AG08396 (cell line): ENCODE measurements at places on chromosomes 7 and 10.

- DNase-seq: no peak
Observed at GRCh38 chr7:98551611-98552273, 65.3 kb upstream of the NPTX2 start.

GRCh38 chr10:44388641-44389040, 3.7 kb upstream of the CXCL12 start:
- DNase-seq: no peak

GRCh38 chr10:70711177-70711576, 38.9 kb downstream of the ADAMTS14 start:
- no peak for DNase-seq

- DNase-seq: no peak
Observed at GRCh38 chr10:113322843-113323242, 230.0 kb upstream of the HABP2 start.

GRCh38 chr10:3093996-3094395, 26.6 kb downstream of the PFKP start:
- DNase-seq: no peak

GRCh38 chr10:87613751-87614150, 45.9 kb upstream of the PAPSS2 start:
- DNase-seq: no peak

DNA sequence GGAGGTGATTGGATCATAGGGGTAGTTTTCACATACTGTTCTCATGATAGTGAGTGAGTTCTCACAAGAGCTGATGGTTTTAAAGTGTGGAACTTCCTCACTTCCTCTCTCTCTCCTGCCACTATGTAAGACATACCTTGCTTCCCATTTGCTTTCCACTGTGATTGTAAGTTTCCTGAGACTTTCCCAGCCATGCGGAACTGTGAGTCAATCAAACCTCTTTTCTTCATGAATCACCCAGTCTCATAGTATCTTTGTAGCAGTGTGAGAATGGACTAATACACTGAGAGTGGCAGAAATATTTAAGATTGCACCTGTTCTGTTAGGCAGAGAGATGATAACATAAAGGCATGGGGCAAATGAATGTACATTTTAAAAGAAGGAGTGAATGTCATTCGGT, 507.8 kb downstream of the SORCS3 start:
- no peak for DNase-seq

GRCh38 chr10:77881636-77882035, 44.9 kb downstream of the DLG5 start:
- no peak for DNase-seq

DNA sequence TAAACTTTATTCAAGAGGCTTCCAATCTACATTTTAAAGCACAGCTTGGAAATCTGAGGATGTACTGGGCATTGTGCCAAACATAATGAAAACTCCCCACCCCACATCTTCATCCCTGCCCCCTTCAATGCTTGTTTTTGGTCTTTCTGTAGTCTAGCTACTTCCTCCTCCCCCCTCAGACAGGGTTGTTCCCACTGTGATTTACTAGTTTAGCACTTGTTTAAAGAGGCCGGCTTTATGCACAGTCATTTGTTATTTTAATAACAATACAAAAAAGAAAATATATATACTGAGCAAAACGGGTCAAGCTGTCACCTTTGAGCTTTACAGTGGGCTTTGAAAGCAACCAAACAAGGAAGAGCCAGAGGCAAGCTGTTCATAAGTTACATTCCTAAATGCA, 132.6 kb downstream of the CHRM2 start:
- no peak for DNase-seq

DNA sequence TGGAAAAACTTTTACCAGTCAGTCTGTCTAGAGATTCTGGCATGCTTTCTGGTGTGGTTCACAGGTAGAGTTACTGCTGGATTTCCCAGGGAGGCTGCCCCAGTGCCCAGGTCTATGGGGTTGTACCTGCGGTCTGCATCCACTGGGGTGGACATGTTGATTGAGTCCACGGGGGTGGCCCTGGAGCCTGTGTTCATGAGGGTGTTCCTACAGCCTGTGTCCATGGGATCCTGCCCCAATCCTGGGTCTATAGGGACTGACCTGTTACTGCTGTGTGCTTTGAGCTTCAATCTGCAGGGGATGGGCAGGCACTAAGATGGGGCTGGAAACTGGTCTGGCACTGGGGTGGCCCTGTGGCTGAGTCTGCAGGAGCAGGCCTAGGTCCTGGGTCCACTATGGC, 54.5 kb upstream of the PRPS1L1 start:
- no peak for DNase-seq

DNA sequence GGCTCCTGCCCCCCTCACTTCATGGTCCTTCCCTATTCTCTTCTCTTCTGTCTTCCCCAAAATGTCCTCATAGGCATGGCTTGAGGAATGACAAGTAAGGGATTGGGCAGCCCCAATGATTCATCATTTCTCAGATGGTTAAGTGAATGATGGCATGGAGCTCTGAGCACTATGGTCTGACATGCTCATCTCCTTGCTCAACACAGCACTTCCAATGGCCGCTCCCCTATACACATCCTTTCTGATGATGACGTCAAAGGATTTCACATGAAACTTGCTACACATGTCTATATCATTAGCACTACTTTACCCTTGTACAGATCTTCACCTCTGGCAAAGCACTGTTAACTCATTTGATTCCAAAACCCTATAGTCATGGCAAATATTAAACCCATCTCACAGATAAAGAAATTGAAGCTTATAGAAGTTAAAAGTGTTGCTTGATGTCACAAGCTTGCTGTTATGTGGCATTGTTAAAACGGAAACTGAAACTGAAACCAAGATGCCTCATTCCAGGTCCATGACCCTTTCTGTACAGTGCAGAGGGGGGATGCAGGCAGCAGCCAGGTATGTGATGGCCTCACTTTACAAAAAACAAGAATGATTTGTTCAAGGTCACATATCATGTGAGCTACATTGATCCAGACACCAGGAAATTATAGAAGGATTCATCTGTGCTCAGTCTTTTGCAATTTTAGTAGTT, 90.0 kb upstream of the PLXNA4 start:
- DNase-seq: peak; percentile 20

GRCh38 chr10:63711867-63712716, 190.9 kb downstream of the REEP3 start:
- DNase-seq: peak; percentile 84

- no peak for DNase-seq
Observed at GRCh38 chr10:43921478-43921877, 272.8 kb upstream of the ZNF32 start.

DNA sequence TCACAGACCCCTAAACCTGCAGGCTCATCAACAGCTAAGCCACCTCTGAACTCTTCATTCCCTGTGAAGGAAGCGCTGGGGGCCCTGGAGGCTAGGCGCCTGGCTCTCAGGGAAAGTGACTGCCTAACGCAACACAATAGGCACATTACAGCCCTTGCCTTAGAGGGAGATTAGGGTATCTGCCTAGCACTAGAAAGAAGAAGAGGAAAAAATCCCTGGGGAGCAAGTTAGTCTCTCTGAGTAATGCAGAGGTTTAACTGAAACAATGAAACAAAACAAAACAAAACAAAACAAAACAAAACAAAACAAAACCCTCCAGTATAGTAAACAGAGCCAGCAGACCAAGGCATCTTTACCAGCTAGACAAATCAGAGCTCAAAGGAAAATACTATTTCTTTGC, 2.6 kb downstream of the ZNF777 start:
- no peak for DNase-seq

DNA sequence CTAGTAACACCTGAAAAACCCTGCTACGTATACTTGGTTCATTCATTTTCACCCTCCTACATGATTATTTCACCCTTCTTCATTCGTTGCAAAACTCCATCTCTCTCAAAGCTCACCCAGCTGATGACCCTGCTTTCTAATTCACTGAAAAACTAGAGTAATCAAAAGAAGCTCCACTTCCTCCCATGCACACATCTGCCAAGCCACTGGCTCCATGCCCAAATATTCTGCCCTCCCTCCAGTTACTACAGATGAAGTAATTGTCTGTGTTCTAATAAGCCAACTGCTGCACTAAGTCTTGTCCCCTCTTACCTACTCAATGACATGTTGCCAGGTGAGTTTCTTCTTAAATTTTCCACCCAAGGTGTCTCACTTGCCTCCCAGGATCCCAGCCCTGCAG, 96.9 kb upstream of the CCDC71L start:
- no peak for DNase-seq

DNA sequence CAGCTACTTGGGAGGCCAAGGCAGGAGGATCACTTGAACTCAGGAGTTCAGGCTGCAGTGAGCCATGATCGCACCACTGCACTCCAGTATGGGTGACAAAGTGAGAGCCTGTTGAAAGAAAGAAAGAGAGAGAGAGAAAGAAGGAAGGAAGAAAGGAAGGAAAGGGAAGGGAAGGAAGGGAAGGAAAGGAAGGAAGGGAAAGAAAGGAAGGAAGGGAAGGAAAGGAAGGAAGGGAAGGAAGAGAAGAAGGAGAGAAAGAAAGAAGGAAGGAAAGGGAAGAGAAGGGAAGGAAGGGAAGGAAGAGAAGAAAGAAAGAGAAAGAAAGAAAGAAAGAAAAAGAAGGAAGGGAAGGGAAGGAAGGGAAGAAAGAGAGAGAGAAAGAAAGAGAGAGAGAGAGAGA, 61.5 kb downstream of the CLIP2 start:
- no peak for DNase-seq

- no peak for DNase-seq
Observed at GRCh38 chr7:19713676-19714075, 4.8 kb upstream of the POLR1F start.

- no peak for DNase-seq
Observed at GRCh38 chr7:30474893-30475292, 3.7 kb downstream of the NOD1 start.

DNA sequence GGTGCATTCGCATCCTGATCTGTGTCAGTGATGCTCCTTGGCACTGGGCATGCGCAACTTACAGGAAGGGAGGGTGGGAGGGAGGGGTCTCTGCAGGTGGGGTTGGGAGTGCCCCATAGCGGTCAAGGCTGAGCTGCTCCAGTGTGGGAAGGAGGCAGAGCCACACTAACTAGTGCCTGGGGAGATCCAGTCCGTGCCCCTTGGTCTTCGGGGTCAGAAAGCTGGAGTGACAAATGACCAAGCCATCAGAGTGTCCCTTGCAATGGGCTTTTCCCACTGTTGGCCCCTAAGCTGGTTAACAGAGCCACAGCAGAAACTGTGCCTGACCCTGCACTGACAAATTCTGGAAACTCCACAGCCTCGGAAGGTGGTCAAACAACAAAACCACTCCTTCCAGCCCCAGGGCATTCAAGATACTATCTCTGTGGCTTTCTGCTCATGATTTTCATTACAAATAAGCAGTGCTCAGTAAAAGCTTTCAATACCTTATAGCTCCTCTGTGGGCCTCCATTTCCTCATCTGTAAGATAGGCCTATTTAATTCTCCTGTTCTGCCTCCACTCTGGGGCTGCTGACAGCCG, 138.1 kb upstream of the UNC5B start:
- DNase-seq: no peak

DNA sequence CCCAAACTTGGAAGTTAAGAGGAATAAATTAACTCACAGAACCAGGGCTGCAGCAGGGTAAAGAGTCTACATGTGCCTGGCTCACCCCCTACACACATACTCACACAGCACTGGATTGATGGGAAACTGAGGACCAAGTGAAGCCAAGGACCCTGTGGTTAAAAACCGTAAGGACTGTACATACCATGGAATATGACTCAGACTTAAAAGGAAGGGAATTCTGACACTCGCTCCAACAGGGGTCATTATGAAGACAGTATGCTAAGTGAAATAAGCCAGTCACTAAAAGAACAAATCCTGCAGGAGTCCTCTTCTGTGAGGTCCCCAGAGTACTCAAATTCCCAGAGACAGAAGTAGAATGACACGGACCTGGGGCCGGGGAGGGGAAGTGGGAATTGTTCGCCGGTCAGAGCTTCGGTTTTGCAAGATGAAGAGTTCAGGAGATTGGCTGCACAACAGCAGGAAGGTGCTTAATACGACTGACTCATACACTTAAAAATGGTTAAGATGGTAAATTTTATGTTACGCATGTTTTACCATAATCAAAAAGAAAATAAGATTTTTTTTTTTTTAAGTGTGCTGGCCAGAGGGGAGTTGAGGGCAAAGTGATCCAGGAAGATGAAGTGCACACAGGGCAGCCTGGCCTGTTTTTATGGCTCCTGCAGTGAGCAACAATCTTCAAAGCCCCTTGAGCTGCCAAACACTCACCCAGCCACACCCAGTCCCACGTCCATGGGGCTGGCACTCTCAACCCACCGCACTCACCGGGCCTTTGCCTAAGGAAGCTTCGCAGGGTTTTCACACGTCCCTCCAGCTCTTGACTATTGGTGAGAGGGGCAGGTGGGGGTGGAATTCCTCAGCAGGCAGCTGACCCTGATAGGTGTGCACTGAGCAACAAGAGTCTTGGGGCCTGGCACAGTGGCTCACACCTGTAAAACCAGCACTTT, 26.4 kb downstream of the DRGX start:
- no peak for DNase-seq

- no peak for DNase-seq
Observed at GRCh38 chr10:34374356-34375045, 440.6 kb downstream of the PARD3 start.

- DNase-seq: no peak
Observed at GRCh38 chr10:42988517-42989395, 88.1 kb upstream of the RET start.

GRCh38 chr7:43295429-43295828, 183.0 kb downstream of the HECW1 start:
- DNase-seq: no peak

GRCh38 chr10:88467835-88468485, 115.2 kb downstream of the RNLS start:
- no peak for DNase-seq

DNA sequence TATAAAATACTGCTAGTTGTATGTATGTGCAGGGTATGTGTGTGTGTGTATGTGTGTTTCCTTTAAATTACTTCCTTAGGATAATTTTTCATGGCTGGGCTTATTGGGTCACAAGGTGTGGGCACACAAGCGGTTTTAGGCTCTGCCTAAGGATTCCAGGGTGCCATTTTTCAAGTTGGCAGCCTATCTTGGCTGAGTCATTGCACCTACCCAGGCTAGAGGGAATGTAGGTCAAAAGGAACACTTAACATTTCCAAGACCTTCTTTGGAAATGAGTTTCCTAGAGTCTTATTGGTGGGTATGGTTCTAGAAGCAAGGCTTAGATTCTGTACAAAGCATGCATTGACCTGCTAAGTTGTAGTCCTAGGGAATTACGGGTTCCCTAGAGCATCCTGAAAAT, 642.1 kb downstream of the LRMDA start:
- DNase-seq: no peak

DNA sequence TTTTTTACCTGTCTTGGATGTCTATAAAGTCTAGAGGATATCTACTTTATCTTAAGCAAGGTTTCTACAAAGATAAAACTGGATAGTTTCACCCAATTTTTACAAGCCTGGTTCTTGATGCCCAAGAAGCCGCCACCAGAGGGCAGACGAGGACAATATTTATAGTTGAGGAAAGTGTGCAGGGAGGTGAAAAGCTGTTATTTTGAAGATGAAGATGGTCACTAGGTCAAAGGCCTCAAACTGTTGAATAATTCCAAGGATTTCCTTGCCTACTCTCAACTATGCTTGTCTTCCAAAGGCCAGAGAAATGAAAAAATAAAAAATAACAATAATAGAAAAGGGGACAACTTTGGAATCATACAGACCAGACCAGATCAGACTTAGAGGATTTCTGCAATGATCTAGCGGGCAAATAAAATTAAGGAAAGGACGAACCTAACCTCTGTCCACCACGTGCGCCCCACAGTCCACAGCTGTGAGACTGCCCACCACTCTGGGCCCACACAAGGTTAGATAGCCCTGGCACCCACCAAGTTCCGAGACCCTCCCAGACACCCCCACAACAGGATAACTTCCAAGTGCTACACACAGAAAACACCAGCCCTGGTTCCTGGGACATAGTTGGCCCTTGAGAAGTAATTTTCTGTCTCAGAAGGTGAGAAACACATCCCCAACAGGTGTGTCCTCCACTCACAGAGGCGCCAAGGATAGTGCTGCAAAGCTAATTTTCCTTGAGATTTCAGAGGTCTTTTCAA, 2.8 kb downstream of the PKD1L1 start:
- DNase-seq: peak; percentile 53
